Glutamatergic neuron (in vitro differentiated cells): ENCODE measurements at places on chromosomes 3 and 15. TPM values are rescaled to one million over a fixed set of nuclear protein-coding genes. Genes with fewer than 3 reads are reported as not detected.

GRCh38 chr3:194991338-194991654 lies 279.7 kb downstream of the XXYLT1 start:
- no peaks in the 10 kb centered on the region for H3K4me1 ChIP-seq
- no peak for DNase-seq
- no peak overlapping the region for H3K4me3 ChIP-seq
- H3K27ac ChIP-seq, result no peak overlapping the region

Gene ISLR2
- total RNA-seq, result 21.1 TPM

DNA sequence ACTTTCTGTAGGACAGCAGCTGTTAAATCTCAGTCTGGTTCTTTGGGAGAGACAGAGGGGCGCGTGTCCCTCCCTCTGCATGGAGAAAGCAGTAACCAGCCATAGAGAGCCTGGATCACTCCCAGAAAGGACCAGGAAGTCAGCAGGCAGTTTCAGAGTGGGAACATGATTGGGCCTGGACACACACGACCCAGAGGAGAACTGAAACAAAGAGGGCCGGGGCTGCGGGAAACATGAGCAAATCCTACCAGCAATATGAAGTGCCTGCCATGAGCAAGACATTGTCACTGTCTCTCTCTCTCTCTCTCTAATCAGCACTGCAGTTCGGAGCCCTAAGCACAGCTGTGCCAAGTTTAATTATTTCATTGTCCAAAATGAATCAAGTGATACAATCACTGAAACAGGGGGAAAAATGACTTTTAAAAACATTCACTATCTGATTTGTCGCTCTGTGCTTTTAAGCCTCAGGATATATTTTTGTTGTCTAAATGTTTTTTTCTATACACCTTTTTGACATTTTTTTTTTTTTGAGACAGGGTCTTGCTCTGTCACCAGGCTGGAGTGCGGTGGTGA lies 17.6 kb downstream of the MUC13 start:
- no peak overlapping the region for H3K27ac ChIP-seq
- no peak for DNase-seq
- H3K36me3 ChIP-seq, result no peaks in the 10 kb centered on the region
- H3K4me3 ChIP-seq, result no peak overlapping the region
- no peaks in the 10 kb centered on the region for H3K4me1 ChIP-seq
- H3K27me3 ChIP-seq, result no peaks in the 10 kb centered on the region

- no peaks in the 10 kb centered on the region for H3K27me3 ChIP-seq
- H3K36me3 ChIP-seq, result no peaks in the 10 kb centered on the region
- H3K4me3 ChIP-seq, result no peak overlapping the region
- no peak overlapping the region for H3K27ac ChIP-seq
These were observed 42.4 kb downstream of the C3orf20 start for GRCh38 chr3:14717307-14717706.

- H3K27ac ChIP-seq, result no peak overlapping the region
- no peaks in the 10 kb centered on the region for H3K27me3 ChIP-seq
- peaks cover 3% of the 10 kb centered on the region for H3K4me1 ChIP-seq
- H3K4me3 ChIP-seq, result no peak overlapping the region
- H3K36me3 ChIP-seq, result no peaks in the 10 kb centered on the region
These were observed 1.1 kb upstream of the GPR15 start for GRCh38 chr3:98530676-98531075.

- no peaks in the 10 kb centered on the region for H3K4me1 ChIP-seq
- no peak overlapping the region for H3K4me3 ChIP-seq
- H3K36me3 ChIP-seq, result no peaks in the 10 kb centered on the region
- no peaks in the 10 kb centered on the region for H3K27me3 ChIP-seq
- DNase-seq, result no peak
These were observed 86.4 kb downstream of the P2RY1 start for GRCh38 chr3:152921351-152921750.

Gene VILL
- 3.2 TPM for total RNA-seq

GRCh38 chr3:42118762-42119361 lies 27.7 kb downstream of the TRAK1 start:
- no peak overlapping the region for H3K4me3 ChIP-seq
- DNase-seq, result peak; percentile 41
- peak overlapping the region; percentile 30 for H3K27ac ChIP-seq
- peaks cover 20% of the 10 kb centered on the region for H3K27me3 ChIP-seq

- H3K27ac ChIP-seq, result no peak overlapping the region
- H3K27me3 ChIP-seq, result no peaks in the 10 kb centered on the region
- DNase-seq, result no peak
These were observed 202.2 kb downstream of the TIGIT start for GRCh38 chr3:114496021-114496434.

DNA sequence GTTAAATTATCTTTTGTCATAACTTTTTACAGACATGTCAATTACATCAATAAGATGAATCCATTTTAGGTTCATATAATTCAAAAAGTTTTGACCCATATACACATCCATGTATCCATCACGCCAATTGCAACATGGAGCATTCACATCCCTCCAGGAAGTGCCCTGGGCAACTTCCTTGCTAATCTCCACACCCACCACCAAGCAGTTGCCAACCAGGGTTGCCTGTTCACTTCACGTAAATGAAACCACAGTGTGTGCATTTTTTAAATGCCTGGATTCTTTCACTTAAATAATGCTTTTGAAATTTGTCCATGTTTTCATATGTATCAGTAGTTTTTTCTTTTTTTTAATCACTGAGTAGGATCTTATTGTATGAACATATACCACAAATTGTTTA lies 40.7 kb upstream of the LYZL4 start:
- H3K4me1 ChIP-seq, result no peaks in the 10 kb centered on the region
- H3K27me3 ChIP-seq, result no peaks in the 10 kb centered on the region
- DNase-seq, result no peak
- no peak overlapping the region for H3K27ac ChIP-seq

Gene FRMD5
- total RNA-seq, result 43.8 TPM

DNA sequence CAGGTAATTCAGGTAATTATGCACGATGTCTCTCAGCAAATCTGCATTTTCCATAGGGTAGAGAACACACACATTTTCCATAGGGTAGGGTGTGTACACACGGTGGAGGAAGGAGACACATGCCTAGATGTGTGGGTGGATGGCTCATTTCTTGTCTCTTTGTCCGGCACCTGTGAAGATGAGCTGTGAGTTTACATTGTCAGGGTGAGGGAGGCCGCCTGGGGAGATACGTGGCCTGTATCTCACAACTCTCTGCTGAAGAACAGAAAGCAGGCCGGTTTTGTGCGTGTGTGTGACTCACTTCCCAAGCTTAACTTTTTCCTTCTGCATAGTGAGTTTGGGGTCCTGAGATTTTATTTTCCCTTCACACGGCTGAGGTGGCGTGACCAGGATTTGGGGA lies 60.3 kb downstream of the SLC6A6 start:
- no peak overlapping the region for H3K27ac ChIP-seq
- DNase-seq, result no peak
- H3K27me3 ChIP-seq, result peaks cover 3% of the 10 kb centered on the region

Gene GABRR3
- total RNA-seq, result not detected

GRCh38 chr3:187295316-187296034 lies 3.9 kb upstream of the MASP1 start:
- no peak overlapping the region for H3K4me3 ChIP-seq
- H3K27ac ChIP-seq, result no peak overlapping the region
- no peaks in the 10 kb centered on the region for H3K36me3 ChIP-seq
- H3K27me3 ChIP-seq, result peaks cover 6% of the 10 kb centered on the region
- H3K4me1 ChIP-seq, result peaks cover 5% of the 10 kb centered on the region

GRCh38 chr15:37058316-37058985 lies 41.9 kb downstream of the MEIS2 start:
- no peaks in the 10 kb centered on the region for H3K36me3 ChIP-seq
- H3K27me3 ChIP-seq, result no peaks in the 10 kb centered on the region
- H3K4me1 ChIP-seq, result peaks cover 22% of the 10 kb centered on the region
- no peak overlapping the region for H3K27ac ChIP-seq
- no peak overlapping the region for H3K4me3 ChIP-seq
- no peak for DNase-seq

DNA sequence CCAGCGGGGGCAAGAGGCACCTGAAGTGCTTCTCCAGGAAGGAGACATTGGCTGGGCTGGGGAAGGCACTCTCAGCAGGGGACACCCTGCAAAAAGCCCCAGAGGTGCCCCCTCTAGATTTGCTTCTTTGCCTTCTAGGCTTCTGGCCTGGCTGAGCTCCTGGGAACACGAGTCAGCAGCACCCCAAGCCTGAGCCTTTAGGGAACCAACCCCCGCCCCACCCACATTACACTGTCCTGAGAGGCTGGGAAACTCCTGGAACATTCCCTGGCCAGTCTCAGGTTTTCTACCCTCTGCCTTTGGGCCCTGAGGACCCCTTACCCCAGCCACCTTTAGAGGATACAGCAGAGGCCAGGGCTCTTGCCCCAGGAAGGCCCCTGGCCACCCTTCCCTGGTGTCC lies 108.4 kb upstream of the LINGO1 start:
- H3K4me1 ChIP-seq, result peaks cover 16% of the 10 kb centered on the region
- H3K27me3 ChIP-seq, result peaks cover 2% of the 10 kb centered on the region
- no peak overlapping the region for H3K4me3 ChIP-seq
- H3K27ac ChIP-seq, result no peak overlapping the region
- H3K36me3 ChIP-seq, result no peaks in the 10 kb centered on the region
- no peak for DNase-seq

Gene TEX55
- not detected for total RNA-seq

Gene CSPG4
- total RNA-seq, result 1.1 TPM

DNA sequence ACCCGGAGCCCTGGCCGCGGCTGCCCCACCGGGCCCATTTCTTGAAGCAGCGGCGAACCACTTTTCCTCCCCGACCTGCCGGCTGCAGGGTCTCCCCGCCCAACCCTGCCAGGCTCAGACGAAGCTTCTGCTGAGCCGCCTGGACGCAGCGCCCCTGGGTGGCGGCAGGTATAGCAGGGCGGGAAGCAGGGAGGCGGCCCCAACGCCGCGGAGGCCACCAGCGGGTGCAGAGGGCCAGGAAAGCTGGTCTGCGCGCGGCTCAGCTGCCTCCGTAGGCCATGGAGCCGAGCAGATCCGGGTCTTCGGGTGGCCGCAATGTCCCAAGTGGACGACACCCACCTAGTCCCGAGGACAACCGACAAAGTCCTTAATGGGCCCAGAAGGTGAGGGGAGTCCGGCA lies 21.9 kb upstream of the SRPRB start:
- no peaks in the 10 kb centered on the region for H3K4me1 ChIP-seq
- H3K27me3 ChIP-seq, result no peaks in the 10 kb centered on the region
- H3K36me3 ChIP-seq, result peaks cover 4% of the 10 kb centered on the region

- H3K36me3 ChIP-seq, result no peaks in the 10 kb centered on the region
- peaks cover 4% of the 10 kb centered on the region for H3K27me3 ChIP-seq
- H3K4me1 ChIP-seq, result peaks cover 55% of the 10 kb centered on the region
- DNase-seq, result no peak
These were observed 11.8 kb downstream of the KLF13 start for GRCh38 chr15:31338318-31338878.

DNA sequence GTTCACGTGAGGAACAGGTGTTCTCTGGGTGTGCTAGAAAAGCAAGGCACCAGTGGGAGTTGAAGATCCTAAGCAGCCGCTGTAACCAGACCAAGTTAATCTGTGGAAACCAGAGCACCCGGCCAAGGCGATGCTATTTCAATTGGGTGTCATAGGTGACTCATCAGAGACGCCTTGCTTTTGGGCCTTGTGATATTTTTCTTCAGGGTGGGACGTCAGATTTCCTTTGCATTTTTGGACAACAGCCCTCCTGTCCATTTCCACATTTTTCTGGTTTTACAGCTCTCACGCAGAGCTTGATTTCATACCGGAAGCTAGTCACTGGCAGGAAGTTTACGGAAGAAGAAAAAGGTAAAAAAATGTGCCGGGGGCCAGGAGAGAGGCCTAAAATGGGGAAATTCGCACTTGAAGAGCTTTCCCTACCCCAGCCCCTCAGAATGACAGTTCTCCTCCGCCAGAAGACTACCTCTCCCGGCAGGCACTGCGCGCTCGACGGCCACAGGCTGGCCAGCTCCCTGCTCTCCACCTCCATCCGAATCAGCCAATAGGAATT lies 471 bp upstream of the KBTBD8 start:
- H3K4me1 ChIP-seq, result peaks cover 5% of the 10 kb centered on the region
- peaks cover 4% of the 10 kb centered on the region for H3K27me3 ChIP-seq
- H3K27ac ChIP-seq, result peak overlapping the region; percentile 74
- H3K36me3 ChIP-seq, result no peaks in the 10 kb centered on the region

DNA sequence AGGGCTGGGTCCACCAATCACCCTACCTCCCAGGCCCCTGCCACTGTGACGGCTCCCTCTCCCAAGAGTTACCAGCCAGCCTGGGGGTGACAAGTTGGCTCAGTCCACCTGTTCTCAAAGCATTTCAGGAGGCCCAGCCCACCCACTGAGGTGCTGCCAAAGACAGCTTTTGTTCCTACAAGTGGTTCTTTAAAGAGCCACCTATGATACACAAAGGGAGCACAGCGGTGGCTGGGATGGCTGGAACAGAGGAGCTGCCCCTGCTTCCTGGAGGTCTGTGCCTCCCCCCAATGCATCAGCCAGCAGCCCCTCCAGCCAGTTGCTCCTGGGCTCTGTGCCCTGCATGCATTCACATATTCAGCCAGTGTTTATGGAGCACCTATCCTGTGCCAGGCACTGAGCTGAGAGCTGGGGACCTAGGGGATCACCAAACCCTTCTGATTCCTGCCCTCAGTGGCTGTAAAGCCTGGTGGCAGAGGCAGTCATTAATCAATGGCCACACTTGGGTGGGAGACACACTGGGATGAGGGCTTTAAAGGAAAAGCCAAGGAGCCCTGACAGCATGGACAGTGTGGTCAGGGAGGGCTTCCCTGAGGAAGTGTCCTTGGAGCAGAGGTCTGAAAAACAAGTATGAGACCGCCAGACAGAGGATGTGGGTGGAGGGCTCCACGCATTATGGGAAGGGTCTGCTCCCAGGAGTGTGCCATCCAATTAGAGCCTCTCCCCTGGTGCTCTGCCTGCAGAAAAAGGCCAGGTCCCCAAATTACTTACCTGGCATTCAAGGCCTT lies 107.1 kb upstream of the LINGO1 start:
- H3K4me1 ChIP-seq, result peaks cover 16% of the 10 kb centered on the region
- H3K27me3 ChIP-seq, result peaks cover 2% of the 10 kb centered on the region
- no peak overlapping the region for H3K27ac ChIP-seq
- no peaks in the 10 kb centered on the region for H3K36me3 ChIP-seq
- H3K4me3 ChIP-seq, result peak overlapping the region; percentile 46

DNA sequence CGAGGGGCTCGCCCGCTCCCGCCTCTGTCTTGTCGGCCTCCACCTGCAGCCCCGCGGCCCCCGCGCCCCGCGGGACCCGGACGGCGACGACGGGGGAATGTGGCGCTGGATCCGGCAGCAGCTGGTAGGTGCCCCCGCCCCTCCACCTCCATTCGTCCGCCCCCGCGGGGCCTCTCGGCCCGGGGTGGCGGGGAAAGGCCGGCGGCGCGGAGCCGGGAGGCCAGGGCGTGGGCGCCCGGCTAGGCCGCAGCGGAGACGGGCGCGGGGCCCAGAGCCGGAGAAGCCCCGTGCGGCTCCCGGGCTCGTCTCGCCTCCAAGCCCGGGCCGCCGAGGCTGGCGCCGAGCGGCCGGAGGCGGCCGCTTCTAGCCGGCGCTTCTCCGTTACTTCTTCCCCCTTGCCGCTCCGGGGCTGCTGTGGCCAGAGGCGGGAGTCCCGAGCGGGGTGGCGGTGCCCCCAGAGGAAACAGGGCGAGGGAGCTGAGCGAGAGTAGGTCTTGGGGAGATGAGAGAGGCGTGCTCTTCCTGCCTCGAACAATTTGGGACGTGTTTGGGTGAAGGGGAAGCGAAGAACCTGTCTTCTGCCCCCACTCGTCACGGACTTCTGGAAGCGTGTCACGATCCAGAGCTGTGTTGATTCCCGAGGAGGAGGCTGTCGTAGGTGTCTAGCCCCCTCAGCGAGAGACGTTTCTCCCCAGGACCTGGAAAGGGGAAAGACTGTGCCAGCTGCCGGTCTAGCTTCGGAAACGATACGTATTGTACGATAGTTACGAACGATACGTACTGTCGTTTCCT lies 555 bp downstream of the ATP11B start:
- peak overlapping the region; percentile 59 for H3K27ac ChIP-seq
- H3K27me3 ChIP-seq, result peaks cover 4% of the 10 kb centered on the region
- peaks cover 12% of the 10 kb centered on the region for H3K4me1 ChIP-seq
